ENCODE measurements at places on chromosomes 1 and 21.

DNA sequence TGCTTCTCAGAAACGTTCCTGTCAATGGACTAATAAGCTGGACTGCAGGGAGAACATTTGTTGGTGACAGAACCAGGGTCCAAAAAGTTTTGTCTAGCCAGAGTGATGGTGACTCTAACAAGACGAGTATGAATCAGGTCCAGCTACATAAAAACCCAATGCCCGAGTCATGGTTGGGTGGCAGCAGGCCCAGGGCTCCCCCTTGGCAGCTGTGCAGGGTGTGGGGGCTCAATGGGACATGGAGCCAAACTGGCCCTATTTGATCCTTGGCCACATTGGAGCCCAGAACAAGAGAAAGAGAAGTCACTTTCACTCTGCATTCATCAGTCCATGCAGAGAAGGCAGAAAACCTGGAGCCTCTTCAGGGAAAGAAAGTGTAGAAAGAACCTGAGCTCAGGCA is 37.9 kb upstream of the TENT5C start:
- DNase-seq = no peak

DNA sequence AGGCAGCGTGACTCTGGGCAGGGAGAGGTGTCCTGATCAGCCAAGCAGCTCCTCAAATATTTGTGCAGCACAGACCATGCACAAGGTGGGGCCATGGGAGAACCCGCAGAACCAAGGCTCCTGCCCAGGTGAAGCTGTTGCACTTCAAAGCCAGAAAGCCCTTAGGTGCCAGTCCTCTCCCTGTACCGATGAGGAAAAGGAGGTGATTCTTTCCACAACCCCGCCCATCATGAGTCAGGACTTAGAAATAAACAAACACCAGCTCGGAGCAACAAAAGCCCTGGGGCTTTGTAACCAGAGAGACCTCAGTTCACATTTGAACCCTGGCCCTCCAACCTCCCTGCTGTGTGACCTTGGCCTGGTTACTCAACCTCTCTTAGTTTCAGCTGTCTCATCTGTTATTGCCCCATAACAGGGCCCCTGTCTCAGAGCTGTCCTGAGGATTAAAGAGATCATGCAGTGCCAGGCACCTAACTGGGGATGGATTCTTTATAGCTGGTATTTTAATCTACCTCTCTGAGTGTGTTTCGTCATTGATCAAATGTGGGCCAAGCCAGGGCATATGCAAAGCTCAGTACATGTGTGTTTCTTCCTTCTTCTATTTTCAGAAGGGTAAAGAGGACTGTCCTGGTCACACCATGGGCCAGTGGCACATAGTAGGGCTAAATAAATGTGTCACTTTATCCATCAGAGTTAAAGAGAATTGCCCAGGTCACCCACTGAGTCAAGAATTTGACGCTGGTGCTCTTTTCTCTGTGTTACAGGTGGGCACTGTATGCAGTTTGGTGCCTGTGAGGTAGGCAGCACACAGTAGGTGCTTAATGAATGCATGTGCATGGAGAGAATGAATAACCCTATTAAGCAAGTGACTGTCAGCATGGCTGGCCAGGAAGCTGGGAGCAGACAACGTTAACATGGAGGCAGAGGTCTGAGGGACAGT is 1.4 kb downstream of the LDLRAD1 start:
- no peak for DNase-seq

DNA sequence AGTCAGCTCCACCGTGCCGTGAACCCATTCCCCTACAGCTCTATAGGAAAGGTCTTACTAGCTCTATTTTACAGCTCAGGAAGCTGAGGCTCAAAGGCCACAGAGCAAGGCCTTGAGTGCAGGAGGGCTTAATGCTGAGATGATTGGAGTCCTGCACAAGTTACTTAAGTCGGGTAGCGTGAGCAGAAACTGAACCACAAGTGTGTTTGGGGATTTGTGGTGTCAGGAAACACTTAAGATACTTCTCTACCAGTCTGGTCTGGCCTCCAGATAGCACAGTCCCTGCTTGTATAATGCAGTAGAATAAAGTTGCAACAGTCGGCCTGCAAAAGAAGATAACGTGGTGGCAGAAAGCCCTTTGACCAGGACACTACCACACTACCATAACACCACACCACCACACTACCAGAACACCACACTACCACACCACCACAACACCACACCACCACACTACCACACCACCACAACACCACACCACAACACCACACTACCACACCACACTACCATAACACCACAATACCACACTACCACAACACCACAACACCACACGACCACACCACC is 118.1 kb downstream of the SPSB1 start:
- no peak for DNase-seq

DNA sequence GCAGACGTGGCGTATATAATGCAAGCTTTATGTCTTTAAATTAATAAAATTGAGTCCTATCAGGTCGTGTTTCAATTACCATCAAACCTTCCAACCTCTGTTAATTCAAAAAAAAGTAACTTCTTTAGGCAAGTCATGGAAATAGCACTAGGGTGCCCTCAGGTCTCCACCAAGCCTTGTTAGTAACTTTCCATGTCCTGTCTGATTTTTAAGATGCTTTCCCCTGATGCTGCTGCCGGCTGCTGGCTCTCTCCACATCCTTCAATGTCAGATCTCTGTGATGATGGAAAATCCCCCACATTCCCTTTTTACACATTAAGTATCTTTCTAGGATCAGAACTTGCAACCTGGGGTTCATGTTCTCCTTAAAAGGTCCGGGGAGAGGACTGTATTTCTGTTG is 3.0 kb downstream of the ERG start:
- DNase-seq = no peak

- no peak for DNase-seq
These were observed 80.0 kb downstream of the DESI2 start for GRCh38 chr1:244732851-244733450.

DNA sequence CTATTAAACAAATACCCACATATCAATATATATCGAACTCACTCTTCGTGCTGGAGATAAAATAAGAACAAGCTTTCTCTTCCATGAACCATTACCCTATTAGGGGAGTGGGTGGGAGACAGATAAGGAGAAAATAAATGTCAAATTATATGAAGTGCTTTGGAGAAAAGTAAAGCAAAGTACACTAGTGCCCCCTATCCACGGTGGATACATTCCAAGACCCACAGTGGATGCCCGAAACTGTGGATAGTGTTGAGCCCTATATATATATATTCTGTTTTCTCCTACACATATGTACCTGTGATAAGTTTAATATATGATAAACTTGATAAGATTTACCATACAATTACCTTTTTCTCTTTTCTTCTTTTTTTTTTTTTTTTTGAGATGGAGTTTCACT is 54.6 kb downstream of the FH start:
- no peak for DNase-seq

DNA sequence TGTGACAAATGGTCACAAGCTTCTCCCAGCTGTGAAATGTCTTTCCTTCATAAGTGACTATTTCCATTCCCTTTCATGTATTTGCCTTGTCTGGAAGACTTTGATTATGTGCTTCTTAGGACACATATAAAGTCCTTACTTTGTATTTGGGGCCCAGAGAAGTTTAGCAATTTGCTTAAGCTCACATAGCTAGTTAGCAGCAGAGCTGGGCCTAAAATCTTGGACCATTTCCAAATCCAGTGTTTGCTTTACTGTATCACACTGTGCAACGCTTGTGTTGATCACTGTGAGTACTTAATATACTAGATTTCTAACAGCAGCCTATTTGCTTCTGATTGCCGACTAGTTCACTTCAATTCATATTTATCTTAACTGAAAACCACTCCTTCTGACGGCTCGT is 2.2 kb upstream of the KCNA3 start:
- no peak for DNase-seq

DNA sequence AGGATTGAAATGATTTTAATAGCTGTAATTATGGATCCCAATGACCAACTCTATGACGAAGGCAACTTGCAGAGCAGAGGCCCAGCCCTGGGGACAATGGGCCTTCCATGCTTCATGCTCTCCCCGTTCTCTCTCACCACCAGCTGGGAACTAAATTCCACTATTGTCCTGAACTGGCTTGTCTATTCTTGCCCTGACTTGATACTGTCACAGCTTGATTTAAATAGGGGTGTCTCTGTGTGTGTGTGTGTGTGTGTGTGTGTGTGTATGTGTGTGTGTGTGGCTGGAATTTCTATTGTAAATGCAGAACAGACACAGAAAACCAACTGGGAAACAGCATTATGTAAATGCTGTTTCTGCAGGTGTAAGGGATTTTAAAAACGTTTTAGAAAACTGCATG is 57.0 kb downstream of the SLC22A15 start:
- DNase-seq = no peak

GRCh38 chr21:26597031-26597430 is 23.9 kb upstream of the CYYR1 start:
- no peak for DNase-seq

DNA sequence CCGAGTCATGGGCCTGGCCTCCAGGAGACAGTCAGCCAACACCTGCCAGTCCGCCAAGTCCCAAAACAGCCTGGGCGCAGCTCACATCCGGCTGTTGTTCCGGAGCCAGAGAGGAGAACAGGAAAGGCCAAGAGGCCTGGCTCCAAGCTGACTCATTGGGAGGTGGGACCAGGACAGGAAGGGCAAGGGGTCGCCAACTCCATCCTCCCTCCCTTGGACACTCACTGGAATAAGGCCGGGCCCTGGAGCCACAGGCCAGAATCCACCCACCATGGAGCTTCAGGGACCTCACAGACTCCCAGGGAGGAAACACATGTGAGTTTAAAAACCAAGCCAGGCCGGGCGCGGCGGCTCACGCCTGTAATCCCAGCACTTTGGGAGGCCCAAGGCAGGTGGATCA is 25.1 kb upstream of the CLIC4 start:
- no peak for DNase-seq

- no peak for DNase-seq
These were observed 1014.5 kb downstream of the BRINP3 start for GRCh38 chr1:189463166-189463565.

DNA sequence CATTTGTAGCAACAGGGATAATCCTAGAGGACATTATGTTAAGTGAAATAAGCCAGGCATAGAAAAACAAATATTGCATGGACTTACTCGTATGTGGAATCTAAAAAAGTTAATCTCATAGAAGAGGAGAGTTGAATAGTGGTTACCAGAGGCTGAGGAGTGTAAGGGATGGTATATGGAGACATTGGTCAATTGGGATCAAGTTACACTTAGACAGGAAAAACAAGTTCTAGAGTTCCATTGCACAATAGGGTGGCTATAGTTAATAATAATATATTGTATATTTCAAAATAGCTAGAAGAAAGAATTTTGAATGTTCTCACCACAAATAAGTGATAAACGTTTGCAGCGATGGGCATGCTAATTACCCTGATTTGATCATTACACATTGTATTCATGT is 354.6 kb downstream of the SEC16B start:
- DNase-seq = no peak

GRCh38 chr1:236550961-236551851 is 27.4 kb downstream of the LGALS8 start:
- no peak for DNase-seq

- DNase-seq = no peak
These were observed 28.8 kb upstream of the PDPN start for GRCh38 chr1:13554798-13555197.

DNA sequence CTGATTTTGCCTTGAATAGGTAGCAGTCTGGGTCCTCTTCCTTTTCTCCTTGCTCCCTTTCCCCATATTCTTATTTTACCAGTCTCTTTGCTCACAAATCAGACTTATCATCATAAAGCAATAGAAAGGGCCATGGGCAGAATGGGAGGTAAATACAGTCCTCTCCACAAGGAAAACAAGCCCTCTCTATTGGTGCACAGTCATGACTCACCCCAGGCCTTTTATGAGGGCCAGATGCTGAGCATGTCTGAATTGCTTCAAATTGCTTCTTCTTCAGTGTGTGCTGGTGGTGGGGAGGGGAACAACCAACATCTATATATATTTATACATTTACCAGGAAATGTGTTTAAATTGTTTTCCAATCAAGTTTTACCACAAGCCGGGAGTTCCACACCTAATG is 75.2 kb downstream of the GFI1 start:
- DNase-seq = no peak

GRCh38 chr1:189616893-189617292 is 860.8 kb downstream of the BRINP3 start:
- DNase-seq = no peak

- no peak for DNase-seq
These were observed 265.0 kb downstream of the NPHP4 start for GRCh38 chr1:5727191-5727590.

DNA sequence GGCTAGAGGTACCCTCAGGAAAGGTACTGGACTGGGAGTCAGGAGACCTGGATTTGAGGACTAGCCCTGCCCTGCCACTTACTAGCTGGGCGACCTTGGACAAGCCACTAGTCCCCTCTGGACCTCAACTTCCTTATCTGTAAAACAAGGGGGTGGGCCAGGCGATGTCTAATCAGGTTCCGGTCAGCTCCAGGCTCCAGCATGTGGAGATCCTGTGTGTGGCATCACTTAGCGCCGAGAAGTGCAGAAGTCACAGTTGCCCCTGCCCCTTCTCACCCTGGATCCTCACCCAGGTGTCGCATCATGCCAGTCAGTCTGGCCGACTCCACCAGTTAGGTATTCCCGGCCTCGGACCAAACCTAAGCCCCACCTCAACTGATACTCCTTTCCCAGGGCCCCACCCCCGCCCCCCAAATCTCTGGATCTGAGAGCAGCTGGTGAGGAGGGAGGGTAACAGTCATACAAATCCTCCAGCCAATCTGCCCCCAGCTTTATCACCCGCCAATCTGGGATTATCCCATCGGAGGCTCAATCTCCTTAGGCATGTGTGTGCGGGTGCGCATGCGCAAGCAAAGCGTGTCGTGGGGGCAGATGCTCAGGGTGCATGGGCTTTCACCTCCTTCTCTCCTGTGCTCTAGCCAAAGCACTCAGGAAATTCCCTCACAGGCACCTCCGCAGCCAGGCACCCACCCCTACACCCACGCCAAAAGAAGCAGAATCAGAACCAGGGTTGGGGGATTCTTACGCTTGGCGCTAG is 5.4 kb downstream of the CELF3 start:
- DNase-seq = no peak

DNA sequence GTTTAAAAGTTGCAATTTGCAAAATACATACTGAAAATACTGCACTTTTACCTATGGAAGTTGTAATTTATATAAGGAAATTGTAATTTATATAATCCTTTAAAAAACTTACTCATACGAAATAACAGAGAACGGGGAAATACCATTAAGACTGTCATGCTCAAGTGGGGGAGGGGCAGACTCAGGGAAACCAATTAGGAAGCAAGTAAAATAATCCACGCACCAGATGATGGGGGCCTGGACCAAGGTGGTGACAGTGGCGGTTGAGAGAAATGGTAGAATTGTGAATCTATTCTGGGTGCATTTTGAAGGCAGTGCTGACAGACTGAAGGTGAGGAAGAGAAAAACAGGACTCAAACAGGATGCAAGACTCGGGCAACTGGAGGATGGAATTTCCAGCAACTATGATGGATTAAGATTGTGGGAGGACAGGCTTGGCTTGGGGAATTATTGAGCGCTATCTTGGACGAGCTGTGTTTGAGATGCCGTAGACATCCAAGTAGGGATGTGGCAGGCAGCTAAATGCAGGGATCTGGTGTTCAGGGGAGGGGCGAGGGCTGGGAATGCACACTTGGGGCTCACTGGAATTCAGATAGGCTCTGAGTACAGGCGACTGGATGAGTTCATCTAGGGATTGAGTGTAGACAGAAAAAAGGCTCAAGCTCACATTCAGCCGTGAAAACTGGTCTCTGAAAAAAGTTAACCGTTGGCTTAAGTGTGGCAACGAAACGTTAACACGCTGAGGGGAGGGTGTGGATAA is 977 bp downstream of the LCA5L start:
- no peak for DNase-seq
